ENCODE measurements at places on chromosomes 1 and 21.

DNA sequence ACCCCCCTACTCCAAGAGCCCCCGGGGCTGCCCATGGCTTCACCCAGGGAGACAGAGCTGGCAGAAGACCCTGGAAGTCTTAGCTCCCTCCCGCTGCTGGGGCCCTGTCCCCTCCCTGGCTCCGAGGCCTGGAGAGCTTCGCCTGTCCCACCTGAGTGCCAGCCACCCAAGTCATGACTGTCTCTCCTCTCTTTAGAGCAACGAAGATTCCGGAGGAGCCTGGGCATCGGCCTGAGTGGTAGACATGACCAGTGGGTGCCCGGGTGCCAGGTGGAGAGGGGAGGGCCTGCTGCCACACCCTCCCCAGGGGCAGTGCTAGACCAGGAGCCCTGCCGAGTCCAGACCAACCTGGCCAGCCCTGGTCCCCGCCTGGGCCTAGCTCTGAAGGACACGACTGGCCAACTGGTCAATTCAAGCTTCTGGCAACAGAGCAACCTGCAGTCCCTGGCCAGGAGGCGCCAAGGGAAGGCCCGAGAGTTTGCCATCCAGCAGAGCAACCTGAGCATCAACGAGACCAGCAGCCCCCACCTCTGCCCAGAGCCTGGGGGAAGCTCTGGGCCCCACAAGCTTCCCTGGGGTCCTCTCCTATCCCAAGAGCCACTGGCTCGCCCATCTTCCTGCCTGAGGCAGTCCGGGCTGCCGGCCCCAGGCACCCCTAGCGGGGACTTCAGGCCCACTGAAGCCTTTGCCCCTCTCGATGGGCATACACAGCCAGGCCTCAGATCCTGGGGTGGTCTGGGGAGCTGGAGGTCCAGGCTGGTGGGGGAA lies 3.9 kb downstream of the C1orf167 start:
- DNase-seq: no peak

GRCh38 chr21:41316200-41317062 lies at the start of gene FAM3B:
Gene FAM3B (plus strand): TSS chr21:41316801. CDS start chr21:41316880, 79 bp downstream.
- DNase-seq: no peak

- DNase-seq: no peak
Measured at GRCh38 chr21:17610911-17611310, 1.8 kb downstream of the BTG3 start.

DNA sequence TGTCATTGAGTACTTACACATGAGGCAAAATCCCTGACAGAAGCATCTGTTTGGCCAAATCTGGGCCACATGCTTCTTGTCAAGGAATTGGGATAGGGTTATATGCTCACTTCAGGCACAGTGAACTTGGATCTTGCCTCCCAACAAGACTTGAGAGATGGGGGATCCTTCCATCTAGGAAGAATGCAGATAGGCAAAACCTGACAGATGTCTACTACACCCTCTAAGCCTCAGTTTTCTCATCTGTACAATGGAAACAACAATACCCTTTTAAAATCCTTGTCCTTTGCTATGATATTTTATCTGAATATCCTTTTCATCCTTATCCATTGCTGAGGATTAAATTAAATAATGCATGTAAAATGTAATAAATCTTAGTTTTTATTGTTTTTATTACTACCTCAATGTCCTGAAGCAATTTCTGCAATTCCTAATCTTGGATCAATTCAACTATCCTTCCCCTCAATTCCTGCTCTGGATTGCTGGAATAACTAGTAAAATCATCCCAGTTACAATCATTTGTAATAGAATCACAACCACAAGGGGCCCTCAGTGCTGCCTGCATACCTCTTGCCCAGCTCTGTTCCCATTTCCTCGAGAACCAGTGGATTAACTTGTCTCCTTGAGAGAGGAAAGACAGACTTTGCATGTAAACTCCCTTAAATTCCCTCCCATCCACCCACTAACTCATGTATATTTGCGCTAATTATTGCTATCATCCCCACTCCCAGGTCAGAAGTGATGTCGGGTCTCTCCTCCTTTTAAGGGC lies 8.1 kb upstream of the XPR1 start:
- DNase-seq: no peak

- no peak for DNase-seq
Measured at GRCh38 chr1:214568328-214568727, 16.9 kb upstream of the PTPN14 start.

DNA sequence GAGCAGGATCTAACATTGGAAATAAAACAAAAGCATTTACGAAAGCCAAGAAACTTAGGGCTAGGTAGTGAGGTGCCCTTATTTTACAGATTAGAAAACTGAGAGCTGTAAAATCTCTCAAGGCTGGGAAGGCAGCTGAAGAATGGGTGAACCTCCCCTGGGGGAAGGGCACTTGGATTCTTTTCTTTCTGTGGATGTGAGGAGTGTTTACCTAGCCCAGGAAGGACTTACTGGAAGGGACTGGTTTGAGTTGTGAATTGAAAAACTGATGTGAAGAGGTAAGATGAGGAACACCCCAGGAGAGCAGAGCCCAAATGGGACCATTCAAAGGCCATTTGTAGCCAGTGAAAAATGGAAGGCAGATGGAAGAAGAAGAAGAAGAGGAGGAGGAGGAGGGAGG lies 74.7 kb upstream of the NGF start:
- DNase-seq: no peak

DNA sequence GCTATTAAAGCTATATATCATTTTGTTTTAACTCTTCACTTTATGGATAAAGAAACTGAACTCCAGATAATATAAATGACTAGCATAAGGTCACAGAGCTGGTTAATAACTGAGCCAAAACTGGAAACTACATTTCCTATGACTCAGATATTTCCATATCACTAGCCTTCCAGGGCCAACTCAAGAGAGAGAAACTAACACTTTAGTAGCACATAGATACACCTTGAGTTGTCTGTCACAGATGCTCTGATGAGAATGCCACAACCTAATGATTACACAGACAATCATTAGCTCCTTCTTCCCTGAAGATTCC lies 40.7 kb downstream of the NME7 start:
- no peak for DNase-seq

DNA sequence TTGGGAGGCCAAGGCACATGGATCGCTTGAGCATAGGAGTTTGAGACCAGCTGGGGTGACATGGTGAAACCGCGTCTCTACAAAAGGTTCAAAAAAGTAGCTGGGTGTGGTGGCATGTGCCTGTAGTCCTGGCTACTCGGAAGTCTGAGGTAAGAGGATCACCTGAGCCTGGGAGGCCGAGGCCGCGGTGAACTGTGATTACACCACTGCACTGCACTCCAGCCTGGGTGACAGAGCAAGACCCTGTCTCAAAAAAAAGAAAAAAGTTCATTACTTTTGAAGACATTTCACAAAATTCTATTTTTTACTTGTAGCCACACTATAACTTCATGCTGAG lies 2.1 kb upstream of the DENND2C start:
- no peak for DNase-seq

GRCh38 chr1:64136296-64136695 lies 67.1 kb upstream of the UBE2U start:
- no peak for DNase-seq

DNA sequence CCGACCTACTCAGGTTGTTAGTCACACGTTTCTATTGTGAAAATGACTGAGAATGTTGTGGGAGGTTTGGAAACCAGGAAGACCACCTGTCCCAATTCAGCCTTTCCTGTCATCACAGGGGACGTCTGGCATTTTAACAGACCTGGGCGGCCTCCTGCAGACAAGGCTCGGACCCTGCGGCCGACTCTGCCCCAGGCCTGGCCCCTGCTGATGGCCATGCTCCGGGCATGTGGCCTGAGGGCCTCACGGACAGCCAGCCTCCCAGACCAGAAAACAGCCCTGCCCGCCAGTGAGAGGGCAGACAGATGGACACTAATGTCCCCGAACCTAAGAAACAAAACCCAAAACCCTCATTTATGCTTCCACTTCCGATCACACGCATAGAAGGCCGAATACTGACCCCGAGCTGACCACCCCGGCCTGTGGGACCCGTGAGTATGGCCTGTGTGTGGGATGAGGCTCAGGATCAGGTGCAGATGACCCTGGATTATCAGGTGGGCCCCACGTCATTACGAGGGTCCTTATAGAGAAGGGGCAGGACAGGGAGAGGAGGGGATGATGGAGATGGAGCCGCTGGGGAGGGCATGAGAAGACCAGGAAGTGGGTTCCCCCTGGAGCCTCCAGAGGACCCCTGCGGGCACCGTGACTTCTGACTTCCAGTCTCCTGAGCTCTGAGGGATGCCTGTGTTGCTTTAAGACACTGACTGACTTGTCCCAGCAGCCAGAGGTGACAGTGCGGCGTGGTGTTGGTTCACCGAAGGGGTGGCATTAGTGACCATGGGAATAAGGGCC lies 9.6 kb downstream of the COL18A1 start:
- no peak for DNase-seq

GRCh38 chr1:215777370-215777925 lies 210.3 kb downstream of the KCTD3 start:
- DNase-seq: no peak

GRCh38 chr1:83673312-83673711 lies 325.6 kb downstream of the TTLL7 start:
- no peak for DNase-seq

- no peak for DNase-seq
Measured at GRCh38 chr1:40593449-40594186, 62.2 kb downstream of the ZNF684 start.

- DNase-seq: no peak
Measured at GRCh38 chr1:202046748-202047708, 36.6 kb downstream of the ELF3 start.

- DNase-seq: no peak
Measured at GRCh38 chr1:14987829-14988603, 165.5 kb upstream of the TMEM51 start.

GRCh38 chr1:202702088-202702487 lies 8.2 kb downstream of the SYT2 start:
- DNase-seq: no peak

DNA sequence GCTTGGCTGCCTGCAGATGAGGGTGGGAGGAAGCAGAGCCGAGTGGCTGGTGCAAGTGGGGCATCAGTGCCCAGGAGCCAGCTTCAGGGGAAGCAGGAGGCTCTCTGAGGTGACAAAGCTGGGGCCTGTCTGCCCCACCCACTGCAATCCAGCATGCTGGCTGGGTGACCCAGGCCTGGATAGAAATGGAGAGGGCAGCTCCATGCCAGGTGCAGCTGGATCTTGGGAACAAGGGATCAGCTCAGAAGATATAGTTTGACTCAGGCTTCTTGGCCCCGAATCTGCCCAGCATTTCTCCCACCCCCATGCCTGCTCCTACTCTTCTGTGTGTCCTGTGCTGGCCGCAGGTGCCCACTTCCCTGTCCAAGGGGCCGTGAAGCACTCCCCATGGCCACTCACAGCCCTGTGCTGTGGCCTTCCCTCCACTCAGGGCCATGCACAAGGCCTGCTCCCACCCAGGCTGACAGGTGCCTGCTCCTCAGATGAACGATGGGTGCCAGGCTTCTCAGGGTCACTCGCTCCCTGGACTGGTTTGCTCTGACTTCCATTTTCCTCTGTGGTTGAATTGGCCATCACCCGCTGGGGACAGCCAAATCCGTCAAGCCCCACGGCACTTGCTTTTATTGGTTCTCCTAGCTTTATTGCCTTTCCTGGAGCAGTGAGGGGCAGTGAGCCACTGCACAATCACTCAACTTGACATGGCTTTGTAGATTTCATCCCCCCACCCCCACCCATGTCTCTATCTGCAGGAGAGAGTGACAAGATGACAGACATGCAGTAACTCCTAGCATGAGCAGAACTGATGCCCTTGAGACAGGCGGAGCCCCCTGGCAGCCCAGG lies 174.8 kb upstream of the VAMP3 start:
- no peak for DNase-seq

GRCh38 chr1:12140016-12140415 lies 26.8 kb upstream of the TNFRSF1B start:
- DNase-seq: no peak

- no peak for DNase-seq
Measured at GRCh38 chr1:241972703-241973369, 15.3 kb downstream of the BECN2 start.

DNA sequence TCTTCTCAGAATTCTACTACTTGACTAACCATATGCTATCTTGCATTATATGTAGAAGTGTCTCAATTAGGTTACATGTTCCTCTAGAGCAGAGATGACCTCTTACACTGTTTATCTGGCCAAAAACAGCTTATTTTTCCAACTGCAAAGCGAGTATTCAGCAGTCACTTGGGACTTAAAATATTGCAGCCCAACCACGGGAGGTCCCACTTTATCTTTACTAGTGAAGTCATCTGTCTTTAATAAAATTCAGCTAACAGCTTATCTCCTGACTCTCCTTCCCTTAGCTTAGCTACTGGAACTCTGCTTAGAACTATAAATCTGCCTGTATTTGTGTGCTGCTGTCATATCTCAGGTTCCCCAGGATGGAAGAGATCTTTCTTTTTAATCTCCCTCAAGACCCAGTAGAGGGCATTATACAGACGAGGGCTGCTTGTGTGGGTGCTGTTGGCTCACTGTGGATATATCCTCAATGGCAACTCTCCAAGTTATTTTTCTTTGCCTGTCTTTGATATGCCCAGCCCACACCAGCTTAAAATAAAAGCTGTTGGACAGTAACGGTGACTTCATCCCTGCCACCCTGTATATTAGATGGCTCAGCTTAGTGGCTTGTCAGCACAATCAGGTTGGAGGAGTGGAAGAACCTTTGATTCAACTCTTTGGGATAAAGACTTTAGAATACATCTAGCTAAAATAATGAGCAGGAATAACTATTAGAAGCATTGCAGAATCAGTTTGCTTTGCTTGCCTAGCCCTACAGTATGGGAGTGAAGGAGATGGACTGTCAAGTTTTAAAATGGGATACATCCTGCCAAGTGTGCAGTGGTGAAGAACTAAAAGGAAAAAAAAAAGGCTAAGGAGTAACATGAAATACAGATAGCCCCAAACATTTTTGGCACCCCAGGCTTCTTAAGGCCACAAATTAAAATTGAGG lies 9.6 kb downstream of the ENSA start:
- DNase-seq: no peak

DNA sequence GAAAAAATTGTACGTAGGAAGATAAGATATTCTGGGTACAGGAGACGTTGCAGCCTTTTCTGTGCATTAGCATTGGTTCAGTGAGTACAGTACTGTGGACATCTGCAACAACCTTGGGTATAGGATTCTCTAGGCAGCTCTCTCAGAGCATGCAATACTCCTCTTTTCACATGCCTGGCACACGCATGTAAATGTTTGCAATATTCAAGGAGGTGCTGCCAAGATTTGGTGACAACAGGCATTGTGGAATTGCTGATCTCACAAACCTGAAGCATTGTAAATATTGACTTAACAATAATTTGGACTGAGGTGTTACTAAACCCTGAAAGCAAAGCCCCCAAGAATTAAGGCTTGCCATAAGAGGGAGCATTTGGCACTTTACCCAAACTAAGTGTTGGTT lies 126.8 kb downstream of the GRIK1 start:
- no peak for DNase-seq

DNA sequence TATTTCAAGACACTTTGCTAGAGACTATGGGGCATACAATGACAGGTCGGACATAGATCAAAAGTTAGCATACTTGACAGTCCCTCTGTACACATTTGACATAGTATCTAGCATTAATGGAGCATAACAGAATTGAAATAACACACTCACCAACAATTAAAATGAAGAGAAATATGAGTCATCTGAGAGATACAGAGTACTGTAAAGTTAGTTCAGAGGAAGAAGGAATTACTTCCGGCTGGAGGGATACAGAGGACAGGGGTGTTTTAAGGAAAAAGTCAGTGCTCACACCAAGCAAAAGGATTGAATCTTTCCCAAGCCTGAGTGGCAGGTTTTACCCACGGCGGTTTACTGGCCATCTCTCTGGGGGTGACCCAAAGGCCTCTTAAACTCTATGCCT lies 2.4 kb downstream of the ZMYND12 start:
- no peak for DNase-seq

- DNase-seq: no peak
Measured at GRCh38 chr1:167529829-167530474, 11.6 kb upstream of the CD247 start.

- no peak for DNase-seq
Measured at GRCh38 chr1:218677026-218677425, 331.9 kb downstream of the TGFB2 start.

All from cortex of kidney (tissue), 1 donor.